PC-9 (cell line): ENCODE measurements at places on chromosomes 7 and 10. TPM values are rescaled to one million over a fixed set of nuclear protein-coding genes. Genes with fewer than 3 reads are reported as not detected.

The ADRA2A gene
- not detected in 2 replicates for total RNA-seq

The LRRC61 gene
- total RNA-seq: 34.8 and 42.3 TPM in 2 replicates

DNA sequence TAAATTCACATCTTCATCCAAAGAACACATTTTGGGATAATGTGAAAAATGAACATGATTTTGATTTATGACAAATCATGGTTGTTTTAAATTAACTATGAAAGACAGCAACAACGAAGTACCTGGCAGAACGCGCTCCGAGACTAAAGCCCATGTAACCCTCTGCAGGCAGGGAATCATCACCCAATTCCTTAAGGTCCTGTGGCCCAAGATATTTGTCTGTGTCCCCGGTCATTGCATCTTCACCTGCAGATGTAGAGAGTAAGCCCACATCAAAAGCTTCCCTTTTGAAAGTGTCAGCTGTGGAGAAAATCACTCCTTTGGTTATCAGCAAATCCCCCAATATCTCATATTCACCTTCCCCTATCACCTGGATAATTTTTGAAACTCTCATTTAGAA, 232.5 kb upstream of the CCDC6 start:
- DNase-seq: no peak

GRCh38 chr7:3438352-3438751, 137.3 kb downstream of the SDK1 start:
- DNase-seq: no peak

DNA sequence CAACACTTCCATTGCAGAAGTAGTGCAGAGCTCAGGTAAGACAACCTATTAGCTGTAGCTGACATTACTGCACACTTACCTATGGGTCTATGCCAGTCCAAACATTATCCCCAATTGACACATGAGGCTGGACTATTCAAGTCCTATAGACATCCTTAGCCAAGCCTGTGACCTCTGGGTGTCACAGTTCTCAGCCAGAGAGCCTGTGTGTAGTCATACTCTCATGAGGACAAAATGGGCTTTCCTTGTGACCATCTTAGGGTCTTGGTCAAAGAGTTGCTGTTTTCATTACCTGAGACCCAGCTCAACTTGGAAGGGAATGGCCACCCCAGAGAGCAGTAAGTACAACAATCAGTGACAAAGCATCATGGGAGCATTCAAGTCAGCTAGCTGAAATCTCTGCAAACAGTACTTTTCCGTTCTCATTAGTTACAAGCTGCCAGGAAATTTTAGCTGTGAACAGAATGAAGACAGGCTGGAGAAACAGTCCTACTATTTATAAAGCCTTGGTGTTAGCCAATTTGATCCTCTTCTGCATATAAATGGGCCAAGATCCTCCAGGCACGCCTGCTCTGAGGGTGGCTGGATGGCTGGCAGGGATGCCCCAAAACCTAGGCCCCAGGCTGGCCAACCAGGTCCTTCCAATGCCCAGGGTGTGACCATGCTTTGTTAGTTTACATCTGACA, 44.3 kb downstream of the NUDCD3 start:
- DNase-seq: no peak

GRCh38 chr7:38880035-38880434, 29.0 kb downstream of the VPS41 start:
- no peak for DNase-seq

GRCh38 chr7:2499719-2500430, 19.7 kb upstream of the LFNG start:
- DNase-seq: no peak

- DNase-seq: no peak
Observed at GRCh38 chr10:32150532-32151101, 94.4 kb upstream of the KIF5B start.

DNA sequence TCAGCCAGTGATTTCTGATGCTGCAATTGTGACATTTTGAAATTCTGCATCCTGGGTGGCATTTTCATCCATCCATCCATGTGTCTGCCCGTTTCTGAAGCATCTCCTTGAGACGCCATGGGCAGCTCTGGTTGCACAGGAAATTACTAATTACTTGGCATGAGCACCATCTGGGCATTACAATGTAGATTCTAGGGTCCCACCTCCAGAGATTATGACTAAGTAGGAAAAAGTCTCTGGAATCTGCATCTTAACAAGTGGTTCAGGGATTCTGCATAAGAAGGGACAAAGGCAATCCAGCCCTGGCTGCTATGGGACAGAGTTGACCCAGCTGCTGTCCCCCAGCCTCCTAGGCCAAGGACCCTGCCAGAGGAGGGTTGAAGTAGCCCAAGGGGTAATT, 65.3 kb downstream of the CUZD1 start:
- no peak for DNase-seq
